ENCODE measurements at places on chromosomes 16 and 17.

- no peak for DNase-seq
Observed at GRCh38 chr16:28208824-28209223, 2.9 kb downstream of the XPO6 start.

DNA sequence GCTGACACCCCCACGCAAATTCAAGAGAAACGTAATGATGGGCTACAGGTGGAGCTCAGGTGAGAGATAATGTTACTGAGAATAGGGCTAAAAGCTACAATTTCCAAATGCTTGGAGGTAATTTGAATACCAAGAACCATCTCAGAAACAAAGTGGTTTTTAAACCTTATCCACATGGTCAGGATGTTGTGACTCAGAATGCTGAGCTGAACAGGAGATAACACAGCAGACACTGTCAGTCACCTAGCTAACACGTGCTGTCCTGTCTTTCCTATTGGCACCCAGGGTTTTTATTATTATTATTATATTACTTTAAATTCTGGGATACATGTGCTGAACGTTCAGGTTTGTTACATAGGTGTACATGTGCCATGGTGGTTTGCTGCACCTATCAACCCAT is 233.0 kb upstream of the MAF start:
- no peak for DNase-seq

GRCh38 chr16:50267651-50268050 is 1.3 kb downstream of the ADCY7 start:
- no peak for DNase-seq

DNA sequence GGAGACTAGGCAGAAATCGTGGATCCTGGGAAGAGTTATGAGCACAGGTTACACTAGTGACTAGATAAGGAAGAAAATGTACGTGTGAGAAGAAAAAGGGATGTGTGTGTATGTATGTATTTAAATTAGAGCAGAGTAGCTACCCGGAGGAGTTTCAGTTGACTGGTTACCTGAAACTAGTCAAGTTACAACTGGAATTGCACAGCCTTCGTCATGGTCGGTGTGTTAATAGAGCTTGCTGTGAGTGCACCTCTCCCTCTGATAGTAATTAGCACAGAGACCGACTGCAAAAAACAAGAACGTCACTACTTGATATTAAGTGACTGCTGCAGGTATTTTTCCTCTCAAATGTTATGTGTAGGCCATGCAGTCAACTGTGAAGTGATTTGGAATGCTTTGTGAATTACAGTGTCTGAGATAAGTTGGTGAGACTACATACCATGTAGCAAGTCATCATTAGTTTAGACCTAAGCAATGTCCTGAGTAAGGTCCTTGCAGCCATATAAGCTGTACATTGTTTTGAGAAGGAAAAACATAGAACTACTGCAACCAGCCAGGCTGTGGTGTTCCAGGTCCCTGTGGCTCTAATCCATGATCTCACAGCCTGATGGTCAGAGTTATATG is 95.7 kb downstream of the WNT3 start:
- DNase-seq = no peak

GRCh38 chr16:57000271-57001025 is 11.1 kb downstream of the NLRC5 start:
- DNase-seq = no peak

- DNase-seq = no peak
Observed at GRCh38 chr17:76631821-76632565, 11.6 kb downstream of the ST6GALNAC1 start.

GRCh38 chr16:81435103-81435502 is 9.5 kb upstream of the CMIP start:
- no peak for DNase-seq

DNA sequence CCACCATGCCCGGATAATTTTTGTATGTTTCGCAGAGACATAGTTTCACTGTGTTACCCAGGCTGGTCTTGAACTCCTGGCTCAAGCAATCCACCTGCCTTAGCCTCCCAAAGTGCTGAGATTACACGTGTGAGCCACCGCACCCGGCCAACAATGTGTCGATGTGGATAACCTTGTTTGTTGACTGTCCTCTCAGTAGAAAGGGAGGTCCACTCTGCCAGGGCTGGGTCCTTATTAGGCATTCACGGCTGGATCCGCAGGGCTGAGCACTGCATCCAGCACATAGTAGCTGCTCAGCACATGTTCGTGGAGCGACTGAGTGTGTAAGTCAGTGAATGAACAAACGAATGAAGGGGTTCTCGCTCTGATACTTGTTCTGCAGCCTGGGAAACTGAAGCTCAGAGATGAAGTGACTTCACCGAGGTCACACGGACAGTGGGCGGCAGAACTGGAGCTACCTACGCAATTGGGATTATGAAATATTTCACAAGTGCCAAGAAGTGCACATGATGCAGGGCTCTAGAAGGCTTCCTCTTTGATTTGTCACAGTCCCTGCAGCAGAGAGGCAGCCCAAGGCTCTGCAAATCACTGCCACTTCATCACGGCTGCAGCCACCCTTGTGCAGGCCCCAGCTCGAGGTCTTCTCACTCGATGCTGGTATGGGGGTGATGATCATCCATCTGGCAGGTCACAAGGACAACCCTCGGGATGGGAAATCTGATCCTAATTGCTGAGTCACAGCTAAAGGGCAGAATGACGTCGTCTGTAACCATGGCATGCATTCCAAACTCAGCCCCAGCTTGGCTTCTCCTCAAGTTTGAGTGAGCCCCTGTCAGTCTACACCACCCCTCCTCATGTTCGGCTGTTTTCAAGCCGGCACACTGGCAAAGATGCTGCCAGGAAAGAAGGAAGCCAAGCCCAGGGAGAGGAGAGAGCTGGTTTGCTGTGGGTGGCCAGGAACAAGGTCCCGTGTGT is 28.0 kb upstream of the SNN start:
- peak; percentile 57 for DNase-seq
